SJSA1 (cell line): ENCODE measurements at places on chromosomes 16 and 17. TPM values are rescaled to one million over a fixed set of nuclear protein-coding genes. Genes with fewer than 3 reads are reported as not detected.

CACNG1 gene
- 0.26 TPM in 1 of 2 replicates, not detected in the other for total RNA-seq

NXN gene
- total RNA-seq = 48.4 and 56.6 TPM in 2 replicates

C17orf107 gene
- total RNA-seq = 0.18 TPM in 1 of 2 replicates, not detected in the other

RPH3AL gene
- total RNA-seq = 2.5 and 3.1 TPM in 2 replicates

GRCh38 chr16:76207270-76207669, 69.9 kb upstream of the CNTNAP4 start:
- no peak overlapping the region for H3K27ac ChIP-seq
- H3K4me1 ChIP-seq = no peaks in the 10 kb centered on the region
- no peak overlapping the region for H3K4me3 ChIP-seq
- no peaks in the 10 kb centered on the region for H3K36me3 ChIP-seq
- no peaks in the 10 kb centered on the region for H3K27me3 ChIP-seq
- DNase-seq = no peak

GRCh38 chr17:58626905-58627304, 64.9 kb downstream of the TEX14 start:
- H3K4me3 ChIP-seq = no peak overlapping the region
- H3K27me3 ChIP-seq = peaks cover 8% of the 10 kb centered on the region
- no peak overlapping the region for H3K27ac ChIP-seq
- H3K4me1 ChIP-seq = peaks cover 5% of the 10 kb centered on the region; the same call in 1 of the 2 replicates

DNA sequence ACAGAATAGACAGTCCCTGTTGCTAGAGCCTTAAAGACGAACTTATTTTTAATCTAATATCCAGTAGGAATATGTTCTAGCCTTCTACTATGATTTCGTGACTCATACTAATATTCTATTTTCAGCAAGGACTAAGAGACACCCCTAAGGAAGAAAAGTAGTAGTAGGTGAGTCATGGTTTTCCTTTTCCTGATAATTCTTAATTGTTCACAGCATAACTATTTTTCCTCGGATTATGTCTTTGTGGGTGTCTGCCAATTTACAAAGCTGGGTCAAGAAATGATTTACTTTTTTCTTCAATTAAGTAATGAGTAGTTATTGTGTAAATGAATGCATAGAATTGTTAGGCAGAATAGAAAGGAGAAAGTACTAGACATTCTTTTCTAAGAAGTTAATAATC, 292.2 kb downstream of the TOX3 start:
- no peak for DNase-seq
- no peaks in the 10 kb centered on the region for H3K27me3 ChIP-seq

DNA sequence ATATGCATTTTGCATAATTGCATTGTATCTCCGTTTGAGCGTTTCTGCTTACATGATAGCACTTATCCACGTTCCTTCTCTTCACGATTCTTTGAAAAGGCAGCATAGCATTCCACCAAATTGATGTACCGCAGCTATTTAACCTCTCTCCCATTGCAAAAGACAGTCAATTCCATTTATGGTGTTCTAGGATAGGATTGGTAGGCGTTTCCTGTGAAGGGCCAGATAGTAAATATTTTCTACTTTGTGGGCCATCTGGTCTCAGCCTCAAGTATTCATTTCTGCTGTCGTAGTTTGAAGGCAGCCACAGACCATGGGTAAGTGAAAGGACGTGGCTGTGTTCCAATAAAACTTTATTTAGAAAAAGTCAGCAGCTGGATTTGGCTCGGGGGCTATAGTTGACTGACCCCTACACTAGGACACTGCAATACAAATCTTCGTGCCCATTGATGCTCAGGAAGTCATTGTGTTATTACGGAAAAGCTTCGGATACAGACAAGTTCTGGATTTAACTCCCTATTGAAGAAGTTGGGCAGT, 10.1 kb downstream of the SNX29 start:
- no peaks in the 10 kb centered on the region for H3K27me3 ChIP-seq
- H3K4me1 ChIP-seq = peaks cover 7% of the 10 kb centered on the region
- no peak overlapping the region for H3K27ac ChIP-seq
- H3K4me3 ChIP-seq = no peak overlapping the region

GRCh38 chr16:85201574-85201973, 89.3 kb upstream of the CIBAR2 start:
- H3K27ac ChIP-seq = no peak overlapping the region
- no peaks in the 10 kb centered on the region for H3K36me3 ChIP-seq
- H3K4me1 ChIP-seq = peaks cover 52% of the 10 kb centered on the region
- H3K4me3 ChIP-seq = no peak overlapping the region
- no peaks in the 10 kb centered on the region for H3K27me3 ChIP-seq

DNA sequence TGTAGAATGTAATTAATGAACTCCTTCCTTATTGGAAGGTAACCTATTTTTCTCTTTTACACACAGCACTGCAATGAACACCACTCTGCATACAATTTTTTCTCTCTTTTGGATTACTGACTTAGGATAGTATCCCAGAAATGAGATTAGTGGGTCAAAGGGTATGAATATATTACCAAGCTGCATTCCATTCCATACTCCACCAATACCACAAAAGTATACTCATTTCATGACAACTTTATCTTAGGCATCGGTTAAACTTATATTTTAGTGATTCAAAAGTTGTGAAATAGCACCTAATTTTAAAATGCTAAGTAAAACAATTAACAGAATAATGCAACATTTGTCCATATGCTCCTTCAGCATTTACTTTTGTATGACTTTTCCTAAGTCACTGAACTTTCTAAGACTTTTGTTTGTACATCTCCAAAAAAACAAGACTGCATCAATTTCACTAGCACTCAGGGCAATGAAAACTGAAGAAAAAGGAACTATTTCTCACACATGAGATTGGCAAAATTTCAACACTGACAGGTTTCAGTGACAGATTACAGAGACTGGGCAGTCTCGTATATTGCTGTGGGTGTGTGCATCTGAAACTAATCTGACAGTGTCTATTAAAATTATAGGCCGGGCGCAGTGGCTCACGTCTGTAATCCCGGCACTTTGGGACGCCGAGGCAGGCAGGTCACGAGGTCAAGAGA, 32.1 kb downstream of the HELZ start:
- no peak overlapping the region for H3K4me3 ChIP-seq
- H3K27ac ChIP-seq = no peak overlapping the region
- H3K36me3 ChIP-seq = peaks cover 56% of the 10 kb centered on the region
- peaks cover 5% of the 10 kb centered on the region; the same call in 1 of the 2 replicates for H3K4me1 ChIP-seq

- H3K27me3 ChIP-seq = no peaks in the 10 kb centered on the region
- no peak for DNase-seq
- no peak overlapping the region for H3K4me3 ChIP-seq
- H3K36me3 ChIP-seq = no peaks in the 10 kb centered on the region
- no peak overlapping the region for H3K27ac ChIP-seq
- no peaks in the 10 kb centered on the region for H3K4me1 ChIP-seq
These were observed 1.2 kb downstream of the RPH3AL start for GRCh38 chr17:351449-351738.

GRCh38 chr17:35160354-35161201, 13.0 kb downstream of the UNC45B start:
- DNase-seq = no peak
- H3K36me3 ChIP-seq = no peaks in the 10 kb centered on the region
- no peaks in the 10 kb centered on the region for H3K27me3 ChIP-seq
- no peaks in the 10 kb centered on the region for H3K4me1 ChIP-seq

GRCh38 chr17:16155536-16155935, 59.8 kb downstream of the NCOR1 start:
- DNase-seq = no peak
- H3K36me3 ChIP-seq = peaks cover 40% of the 10 kb centered on the region
- H3K27ac ChIP-seq = no peak overlapping the region
- H3K4me1 ChIP-seq = peaks cover 1% of the 10 kb centered on the region
- H3K27me3 ChIP-seq = no peaks in the 10 kb centered on the region

GRCh38 chr16:56643833-56644232, 5.4 kb downstream of the MT1A start:
- no peak for DNase-seq
- H3K4me1 ChIP-seq = no peaks in the 10 kb centered on the region
- H3K4me3 ChIP-seq = no peak overlapping the region
- H3K27ac ChIP-seq = no peak overlapping the region
- H3K36me3 ChIP-seq = no peaks in the 10 kb centered on the region

DNA sequence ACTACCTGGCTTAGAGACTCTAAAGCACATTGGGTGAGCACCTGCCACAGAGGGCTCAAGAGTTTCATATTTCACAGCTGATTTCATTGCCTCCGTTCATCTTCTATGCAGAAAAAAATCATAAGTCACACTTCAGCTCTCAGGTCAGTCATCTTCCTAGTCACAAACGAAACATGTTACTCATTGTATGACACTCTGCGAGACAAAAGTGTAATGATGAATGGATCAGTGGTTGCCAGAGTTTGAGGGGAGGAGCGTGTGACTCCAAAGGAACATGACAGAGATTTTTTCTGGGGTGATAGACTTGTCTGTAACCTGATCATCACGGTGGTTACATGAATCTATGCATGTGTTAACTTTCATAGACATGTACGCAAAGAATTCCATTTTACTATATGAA, 195.2 kb upstream of the CNTNAP4 start:
- no peaks in the 10 kb centered on the region for H3K36me3 ChIP-seq
- DNase-seq = no peak
- H3K4me3 ChIP-seq = no peak overlapping the region
- H3K4me1 ChIP-seq = no peaks in the 10 kb centered on the region
- no peaks in the 10 kb centered on the region for H3K27me3 ChIP-seq

DNA sequence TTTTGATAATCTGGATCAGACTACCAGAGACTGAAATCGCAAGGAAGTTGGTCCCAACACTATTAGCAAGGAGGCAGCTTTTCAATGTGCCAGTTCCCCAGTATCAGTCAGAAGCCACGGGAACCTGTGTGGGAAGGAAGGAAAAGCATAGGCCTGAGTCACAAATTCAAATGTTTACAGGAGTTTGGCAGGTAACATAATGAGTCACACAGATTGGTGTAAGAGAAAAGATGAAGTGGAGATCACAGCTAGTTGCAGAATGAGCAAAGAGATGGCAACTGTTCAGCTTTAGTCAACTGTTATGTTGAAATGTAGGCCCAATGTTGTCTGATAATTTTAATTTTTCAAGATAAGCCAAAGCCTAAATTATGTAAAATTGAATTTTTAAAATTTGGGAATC, 28.1 kb upstream of the ITGA2B start:
- H3K4me1 ChIP-seq = no peaks in the 10 kb centered on the region
- no peaks in the 10 kb centered on the region for H3K27me3 ChIP-seq
- peaks cover 63% of the 10 kb centered on the region for H3K36me3 ChIP-seq
- H3K27ac ChIP-seq = no peak overlapping the region

GRCh38 chr16:27853101-27853500, 210.4 kb downstream of the GSG1L start:
- no peak overlapping the region for H3K4me3 ChIP-seq
- no peaks in the 10 kb centered on the region for H3K4me1 ChIP-seq
- H3K27ac ChIP-seq = no peak overlapping the region
- no peaks in the 10 kb centered on the region for H3K36me3 ChIP-seq

DNA sequence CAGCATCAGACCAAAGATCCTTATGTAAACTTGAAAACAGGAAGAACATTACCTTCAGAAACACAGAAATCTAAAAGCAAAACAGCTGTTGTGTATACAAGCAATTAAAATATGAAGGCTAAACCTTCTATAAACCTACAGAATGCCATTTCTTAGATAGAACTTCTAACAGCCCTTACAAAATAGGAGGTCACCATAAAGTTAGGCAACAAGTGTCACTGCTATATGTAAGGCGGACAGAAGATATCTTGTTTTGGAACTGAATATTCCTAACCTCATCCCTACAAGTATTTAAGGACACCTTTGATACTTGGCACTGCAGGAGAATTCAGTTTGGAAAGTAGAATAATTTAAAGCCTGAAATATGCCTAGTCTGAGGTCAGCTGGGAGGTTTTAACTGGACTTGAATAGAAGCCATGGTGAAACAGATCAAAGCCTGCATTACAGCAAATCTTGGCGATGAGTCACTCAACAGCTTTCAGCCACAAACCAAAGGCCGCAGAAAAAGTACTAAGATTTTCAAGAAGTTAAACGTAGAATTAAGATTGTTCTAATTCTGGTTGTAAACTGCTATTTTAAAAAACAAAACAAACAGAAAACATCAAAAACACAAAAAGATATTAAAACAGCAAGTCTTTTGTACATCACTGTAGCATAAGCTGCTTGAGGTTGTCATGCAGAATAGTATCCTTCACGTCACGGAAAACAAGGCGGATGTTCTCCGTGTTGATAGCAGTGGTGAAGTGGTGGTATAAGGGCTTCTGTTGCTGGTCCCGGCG, 42.7 kb downstream of the GNA13 start:
- peaks cover 33% of the 10 kb centered on the region for H3K4me1 ChIP-seq
- no peaks in the 10 kb centered on the region for H3K27me3 ChIP-seq
- peak; percentile 78 for DNase-seq
- H3K4me3 ChIP-seq = no peak overlapping the region
- H3K27ac ChIP-seq = peak overlapping the region; percentile 19

GRCh38 chr17:19269641-19270040, 32.5 kb downstream of the EPN2 start:
- no peaks in the 10 kb centered on the region for H3K27me3 ChIP-seq
- H3K4me3 ChIP-seq = no peak overlapping the region
- H3K4me1 ChIP-seq = peaks cover 11% of the 10 kb centered on the region
- no peak for DNase-seq
- peaks cover 3% of the 10 kb centered on the region; the same call in 1 of the 2 replicates for H3K36me3 ChIP-seq

DNA sequence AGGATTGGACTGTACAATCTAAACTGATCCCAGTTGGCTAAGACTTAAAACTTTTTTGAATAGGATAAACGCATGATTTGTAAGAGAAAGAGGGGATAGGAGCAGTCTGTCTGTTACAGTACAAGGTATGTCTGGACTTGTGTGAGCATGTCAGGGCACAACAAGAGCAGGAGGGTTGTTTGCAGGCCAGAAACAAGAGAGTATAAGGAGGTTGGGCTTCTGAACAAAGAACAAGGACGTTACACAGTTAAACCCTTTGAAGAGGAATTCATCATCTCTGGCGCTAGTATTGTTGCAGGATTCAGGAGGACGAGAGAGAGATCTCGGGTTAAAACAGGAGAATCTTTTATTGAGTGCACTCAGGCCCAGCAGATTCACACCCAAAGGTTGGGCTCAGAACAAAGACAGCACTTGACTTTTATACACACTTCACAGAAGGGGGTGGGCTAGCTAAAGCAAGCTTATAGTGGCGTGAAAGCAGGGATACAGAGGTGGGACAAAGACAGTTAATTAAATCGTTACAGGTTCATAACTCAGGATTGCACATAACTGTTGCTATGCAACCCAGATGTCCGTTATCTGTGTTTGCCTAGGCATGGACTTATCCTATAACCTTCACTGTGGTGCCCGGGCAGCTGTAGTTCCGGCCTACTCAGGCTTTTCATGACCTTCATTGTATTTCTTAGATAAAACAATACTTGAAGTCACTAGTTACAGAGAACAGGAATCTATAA, 34.3 kb downstream of the SEC14L1 start:
- peaks cover 74% of the 10 kb centered on the region for H3K36me3 ChIP-seq
- no peaks in the 10 kb centered on the region for H3K27me3 ChIP-seq
- no peaks in the 10 kb centered on the region for H3K4me1 ChIP-seq
- DNase-seq = no peak
- H3K4me3 ChIP-seq = no peak overlapping the region

- no peaks in the 10 kb centered on the region for H3K36me3 ChIP-seq
- no peaks in the 10 kb centered on the region for H3K4me1 ChIP-seq
- no peak for DNase-seq
These were observed 76.1 kb upstream of the IRX3 start for GRCh38 chr16:54362591-54363206.
